M059J (cell line): ENCODE measurements at places on chromosomes 11 and 22. TPM values are rescaled to one million over a fixed set of nuclear protein-coding genes. Genes with fewer than 3 reads are reported as not detected.

GRCh38 chr22:29030618-29031226 lies 30.9 kb downstream of the C22orf31 start:
- peak; percentile 90 for DNase-seq

GRCh38 chr11:65404638-65405339 lies 17.8 kb upstream of the NEAT1 start:
- no peak for DNase-seq

DNA sequence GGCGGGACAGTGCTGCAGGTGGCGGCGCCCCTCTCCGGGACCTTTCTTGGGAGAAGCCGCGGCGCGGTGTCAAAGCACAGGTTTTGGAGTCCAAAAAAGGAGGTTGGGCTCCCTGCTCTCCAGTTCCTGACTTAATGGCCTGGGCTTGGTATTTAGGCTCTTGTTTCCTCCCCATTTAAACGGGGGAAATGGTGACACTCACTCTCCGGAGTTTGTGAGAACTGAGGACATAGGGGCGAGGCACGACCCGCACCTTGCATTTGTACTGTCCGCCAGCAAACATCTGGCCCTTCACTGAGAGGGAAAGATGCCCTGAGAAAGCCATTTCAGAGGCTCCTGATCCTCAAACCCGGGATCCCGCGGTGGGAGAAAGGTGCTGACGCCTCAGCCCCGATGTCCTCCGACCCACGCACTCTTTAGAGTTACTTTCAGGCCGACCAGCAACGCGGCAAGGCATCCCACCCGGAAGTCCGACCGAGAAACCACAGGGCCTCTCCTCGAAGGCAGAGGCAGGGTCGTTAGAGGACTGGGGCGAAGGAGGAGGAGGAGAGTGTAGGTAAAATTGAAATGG lies 2.9 kb upstream of the WDR74 start:
- DNase-seq = no peak

DNA sequence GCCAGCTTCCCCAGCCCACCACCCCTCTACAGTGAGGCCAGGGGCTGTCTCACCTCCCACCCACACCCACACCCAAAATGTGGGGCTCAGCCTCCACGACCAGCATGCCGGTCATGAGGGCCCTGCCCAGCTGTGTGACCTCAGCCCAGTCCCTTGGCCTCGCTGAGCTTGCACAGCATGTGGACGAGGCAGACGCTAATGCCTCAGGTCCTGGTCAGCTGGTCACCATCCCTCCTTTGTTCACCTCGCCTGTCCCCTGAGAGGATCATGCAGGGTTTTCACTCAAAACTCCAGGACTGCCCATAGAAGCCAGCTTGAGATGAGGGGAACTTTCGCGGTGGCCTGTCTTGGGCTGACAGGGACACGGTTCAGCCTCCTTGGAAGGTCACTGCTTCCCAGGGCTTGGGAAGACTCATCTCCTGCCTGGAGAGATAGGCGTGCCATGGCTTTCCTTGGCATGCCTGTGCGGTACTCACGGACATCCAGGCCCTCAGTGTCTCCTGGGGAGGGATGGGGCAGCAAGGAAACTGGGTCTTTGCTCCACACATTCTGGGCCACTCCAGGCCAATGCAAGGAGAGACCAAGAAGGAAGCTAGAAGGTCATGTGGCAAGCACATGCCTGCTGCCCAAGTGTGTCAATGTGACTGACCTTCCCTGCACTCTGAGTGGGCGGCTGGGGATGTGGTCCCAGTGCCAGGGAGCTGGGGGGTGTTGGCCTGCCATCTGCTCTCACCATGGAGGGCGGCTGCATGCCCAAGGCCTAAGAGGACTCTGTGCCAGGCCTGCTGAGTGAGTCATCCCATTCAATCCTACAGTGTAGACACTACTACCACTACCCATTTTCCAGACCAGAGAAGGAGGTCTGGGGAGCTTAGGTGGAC lies 3.2 kb upstream of the RTN4R start:
- peak; percentile 42 for DNase-seq

The VWCE gene
- not detected in 2 replicates for total RNA-seq

DNA sequence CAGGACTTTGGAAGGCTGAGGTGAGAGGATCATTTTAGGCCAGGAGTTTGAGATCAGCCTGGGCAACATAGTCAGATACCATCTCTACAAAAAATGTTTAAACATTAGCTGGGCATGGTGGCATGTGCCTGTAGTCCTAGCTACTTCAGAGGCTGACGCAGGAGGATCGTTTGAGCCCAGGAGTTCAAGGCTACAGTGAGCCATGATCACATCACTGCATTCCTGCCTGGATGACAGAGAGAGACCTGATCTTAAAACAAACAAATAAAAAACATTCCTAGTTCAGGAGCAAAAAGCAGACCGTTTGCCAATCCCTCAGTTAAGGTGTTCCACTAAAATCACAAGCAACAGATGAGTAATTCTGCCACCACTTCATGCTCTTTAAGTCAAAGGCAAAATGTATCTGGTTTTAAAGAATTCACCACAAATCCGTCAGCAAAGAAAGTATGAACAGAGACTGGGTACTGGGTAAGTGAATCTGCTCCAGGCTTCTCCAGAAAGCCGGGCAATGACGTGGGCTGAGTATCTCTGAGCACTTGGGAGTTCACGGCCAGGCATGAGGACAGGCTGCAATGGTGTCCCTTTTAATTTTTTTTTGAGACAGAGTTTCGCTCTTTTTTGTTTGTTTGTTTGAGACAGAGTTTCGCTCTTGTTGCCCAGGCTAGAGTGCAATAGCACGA lies 19.5 kb downstream of the CLTCL1 start:
- peak; percentile 89 for DNase-seq

DNA sequence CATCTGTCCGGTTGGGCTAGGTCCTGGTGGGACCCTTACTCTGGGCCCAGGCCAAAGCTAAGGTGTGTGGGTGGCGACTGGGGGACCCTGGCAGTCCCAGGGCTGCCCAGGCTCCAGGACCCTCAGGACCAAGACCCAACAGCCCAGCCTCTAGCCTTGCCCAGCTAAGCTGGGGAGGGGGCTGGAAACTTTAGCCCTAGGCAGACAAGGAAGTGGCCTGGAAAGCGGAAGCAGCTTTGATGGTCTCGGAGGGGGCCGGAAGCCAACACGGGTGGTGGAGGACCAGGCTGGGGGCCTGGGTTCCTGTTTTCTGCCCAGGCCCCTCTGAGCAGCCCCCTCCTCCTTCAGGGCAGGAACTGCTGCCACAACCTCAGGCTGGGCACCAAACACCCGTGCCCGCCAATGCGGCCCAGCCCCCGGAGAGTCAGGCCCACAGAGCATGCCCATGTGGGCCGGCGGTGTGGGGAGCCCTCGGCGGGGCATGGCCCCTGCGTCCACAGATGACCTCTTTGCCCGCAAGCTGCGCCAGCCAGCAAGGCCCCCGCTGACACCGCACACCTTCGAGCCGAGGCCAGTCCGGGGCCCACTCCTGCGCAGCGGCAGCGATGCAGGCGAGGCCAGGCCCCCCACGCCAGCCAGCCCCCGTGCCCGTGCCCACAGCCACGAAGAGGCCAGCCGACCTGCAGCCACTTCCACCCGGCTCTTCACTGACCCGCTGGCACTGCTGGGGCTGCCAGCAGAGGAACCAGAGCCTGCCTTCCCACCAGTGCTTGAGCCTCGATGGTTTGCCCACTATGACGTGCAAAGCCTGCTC lies 2.8 kb downstream of the SIPA1 start:
- no peak for DNase-seq
